ENCODE measurements at places on chromosomes 16 and 17.

- no peak for DNase-seq
These were observed 25.0 kb downstream of the MRC2 start for GRCh38 chr17:62652251-62653001.

- DNase-seq, result no peak
These were observed 23.4 kb downstream of the SMIM36 start for GRCh38 chr17:55487695-55488432.

DNA sequence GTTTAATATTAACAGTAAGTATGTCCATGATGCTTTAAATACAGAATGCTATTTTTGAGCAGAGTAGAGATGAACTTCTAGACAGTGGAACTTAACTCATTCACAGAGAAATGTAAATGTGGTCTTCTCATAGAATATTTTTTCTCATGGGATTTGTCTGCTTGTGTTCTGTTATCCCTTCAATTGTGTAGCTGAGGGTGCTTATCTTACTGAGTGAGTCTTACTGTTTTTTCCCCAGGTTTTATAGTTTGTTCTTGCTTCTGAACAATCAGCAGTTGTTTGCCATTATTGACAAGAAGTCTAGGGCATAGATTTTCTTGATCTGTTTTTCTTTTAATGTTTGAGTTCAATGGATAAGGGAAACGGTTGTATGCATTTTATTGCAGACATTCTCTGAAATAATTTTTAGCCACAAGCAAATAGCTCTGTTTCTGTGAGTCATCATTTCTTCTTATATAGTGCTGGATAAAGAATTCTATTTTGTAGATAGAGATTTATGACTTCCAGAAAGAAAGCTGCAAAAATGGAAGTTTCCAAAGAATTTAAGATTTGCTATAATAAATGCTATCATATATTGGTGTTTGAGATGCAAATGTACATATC, 60.5 kb downstream of the NF1 start:
- no peak for DNase-seq

DNA sequence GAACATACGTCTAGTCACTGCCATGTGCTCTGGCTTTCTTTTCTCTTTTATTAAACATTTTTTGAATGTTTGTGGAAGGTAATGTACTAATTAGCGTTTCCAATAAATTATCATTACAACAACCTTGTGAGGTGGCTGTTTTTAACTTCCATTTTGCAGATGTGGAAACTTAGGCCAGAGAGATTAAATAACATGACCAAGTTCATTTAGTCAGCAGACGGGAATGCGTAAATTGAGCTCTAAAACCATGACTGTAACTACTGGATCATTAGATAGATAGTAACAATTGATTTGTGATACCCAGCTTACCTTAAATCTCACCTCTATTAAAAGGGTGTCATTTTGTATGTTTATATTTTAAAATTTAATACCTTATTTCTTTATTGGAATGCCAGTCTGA, 49.4 kb downstream of the RABEP1 start:
- DNase-seq, result no peak

DNA sequence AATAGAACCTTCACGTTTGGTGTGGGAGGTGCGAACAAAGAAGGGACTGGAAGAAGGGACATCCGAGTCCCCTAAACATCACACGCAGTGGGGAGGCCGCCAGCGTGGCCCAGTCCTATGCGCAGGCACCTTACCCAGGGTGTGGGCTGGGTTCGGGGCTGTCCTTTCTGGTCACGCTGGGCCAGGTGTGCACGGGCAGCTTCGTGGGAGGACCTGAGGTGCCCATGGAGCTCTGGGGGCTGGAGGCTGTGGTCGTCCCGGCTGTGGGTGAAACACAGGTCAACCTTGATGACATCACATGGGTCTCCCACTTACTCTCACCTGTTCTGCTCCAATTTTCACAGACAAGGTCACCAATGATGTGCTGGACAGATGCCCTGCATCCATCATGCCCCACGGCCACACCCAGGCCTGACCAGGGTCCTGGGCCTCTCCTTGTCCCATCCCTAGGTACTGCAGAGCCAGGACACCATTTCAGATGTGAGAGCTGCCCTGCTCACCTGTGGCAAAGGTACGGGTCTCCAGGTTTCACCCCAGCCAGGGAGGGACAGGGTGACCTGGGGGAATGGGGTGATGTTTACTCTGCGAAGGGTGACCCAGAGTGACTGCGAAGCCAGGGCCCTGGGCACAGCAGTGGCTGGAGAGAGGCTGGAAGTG, 3.1 kb downstream of the CD300C start:
- DNase-seq, result no peak

GRCh38 chr16:200388-200787, 20.1 kb downstream of the HBQ1 start:
- no peak for DNase-seq

- DNase-seq, result no peak
These were observed 22.6 kb upstream of the NGFR start for GRCh38 chr17:49472527-49472926.

DNA sequence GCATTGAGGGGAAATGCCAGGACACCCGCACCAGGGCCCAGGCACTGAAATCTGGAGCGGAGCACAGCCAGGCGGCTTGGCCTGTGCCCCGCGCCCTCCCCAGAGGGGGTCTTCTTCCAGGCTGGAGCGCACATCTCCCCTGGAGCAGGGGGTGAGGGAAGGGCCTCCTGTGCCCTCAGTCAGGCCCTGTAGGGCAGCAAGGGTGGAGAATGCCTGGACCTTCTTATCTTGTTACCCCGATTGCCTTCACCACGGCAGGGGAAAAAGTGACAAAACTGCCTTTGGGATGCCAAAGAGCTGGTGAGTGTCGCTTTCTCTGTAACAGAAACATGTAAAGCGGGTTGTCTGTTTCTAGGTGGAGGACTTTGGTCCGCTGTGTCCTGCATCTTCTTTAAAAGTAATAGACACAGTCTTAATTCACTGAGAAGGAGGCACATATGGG, 48.3 kb upstream of the BAHCC1 start:
- DNase-seq, result no peak

GRCh38 chr16:78005881-78006280, 16.5 kb upstream of the CLEC3A start:
- no peak for DNase-seq

GRCh38 chr17:33647956-33648355, 354.9 kb upstream of the ASIC2 start:
- no peak for DNase-seq

- DNase-seq, result no peak
These were observed 146.3 kb upstream of the NOL11 start for GRCh38 chr17:67571478-67571877.

DNA sequence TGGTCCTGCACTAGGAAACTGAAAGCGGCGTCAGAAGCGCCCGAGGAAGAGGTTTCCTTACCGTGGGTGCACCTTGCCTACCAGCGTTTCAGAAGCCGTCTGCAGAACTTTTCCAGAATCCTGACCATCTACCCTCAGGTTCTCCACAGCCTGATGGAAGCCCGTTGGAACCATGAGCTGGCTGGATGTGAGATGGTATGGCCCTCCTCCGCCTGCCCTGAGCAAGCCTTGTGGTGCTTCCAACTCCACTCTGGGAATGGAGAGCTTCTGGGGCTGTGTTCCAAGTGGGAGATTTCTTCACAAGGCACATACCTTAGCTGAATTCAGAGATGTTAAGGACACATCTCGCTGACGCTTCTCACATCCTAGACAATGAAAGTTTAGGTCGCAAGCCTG, 51.8 kb upstream of the ENDOV start:
- no peak for DNase-seq

GRCh38 chr16:53886482-53887378, 182.8 kb downstream of the FTO start:
- DNase-seq, result no peak

GRCh38 chr16:11301645-11302501, 20.7 kb upstream of the PRM1 start:
- no peak for DNase-seq

- DNase-seq, result no peak
These were observed 45.4 kb downstream of the SOX8 start for GRCh38 chr16:1026784-1027500.

DNA sequence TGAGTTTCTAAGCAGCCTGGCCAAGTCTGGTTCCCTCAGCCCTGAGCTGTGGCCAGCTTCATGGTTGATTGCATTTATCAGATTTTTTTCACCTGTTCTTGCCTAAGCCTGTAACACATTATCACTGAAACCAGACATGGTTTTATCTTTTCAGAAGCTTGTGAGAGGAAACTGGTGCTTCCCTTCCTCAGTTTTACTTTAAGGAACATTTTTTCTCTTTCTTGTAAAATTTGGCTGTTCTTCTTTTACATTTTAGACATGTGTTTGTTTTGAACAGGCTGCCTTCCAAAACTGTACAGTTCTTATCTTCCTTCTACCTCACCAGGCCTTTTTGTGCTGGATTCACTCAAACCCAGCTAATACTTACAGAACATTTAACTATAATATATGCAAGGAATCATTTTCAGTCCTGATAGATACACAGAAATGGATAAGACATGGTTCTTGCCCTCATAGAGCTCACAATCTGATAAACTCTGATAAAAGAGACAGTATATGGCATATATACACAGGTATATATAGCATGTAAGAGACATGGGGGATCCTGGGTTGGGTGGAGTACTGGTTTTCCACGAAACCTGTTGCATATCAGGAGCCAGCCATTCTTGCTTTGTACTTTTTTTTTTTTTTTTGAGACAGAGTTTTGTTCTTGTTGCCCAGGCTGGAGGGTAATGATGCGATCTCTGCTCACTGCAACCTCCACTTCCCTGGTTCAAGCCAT, 44.5 kb downstream of the ZNRF1 start:
- DNase-seq, result no peak

DNA sequence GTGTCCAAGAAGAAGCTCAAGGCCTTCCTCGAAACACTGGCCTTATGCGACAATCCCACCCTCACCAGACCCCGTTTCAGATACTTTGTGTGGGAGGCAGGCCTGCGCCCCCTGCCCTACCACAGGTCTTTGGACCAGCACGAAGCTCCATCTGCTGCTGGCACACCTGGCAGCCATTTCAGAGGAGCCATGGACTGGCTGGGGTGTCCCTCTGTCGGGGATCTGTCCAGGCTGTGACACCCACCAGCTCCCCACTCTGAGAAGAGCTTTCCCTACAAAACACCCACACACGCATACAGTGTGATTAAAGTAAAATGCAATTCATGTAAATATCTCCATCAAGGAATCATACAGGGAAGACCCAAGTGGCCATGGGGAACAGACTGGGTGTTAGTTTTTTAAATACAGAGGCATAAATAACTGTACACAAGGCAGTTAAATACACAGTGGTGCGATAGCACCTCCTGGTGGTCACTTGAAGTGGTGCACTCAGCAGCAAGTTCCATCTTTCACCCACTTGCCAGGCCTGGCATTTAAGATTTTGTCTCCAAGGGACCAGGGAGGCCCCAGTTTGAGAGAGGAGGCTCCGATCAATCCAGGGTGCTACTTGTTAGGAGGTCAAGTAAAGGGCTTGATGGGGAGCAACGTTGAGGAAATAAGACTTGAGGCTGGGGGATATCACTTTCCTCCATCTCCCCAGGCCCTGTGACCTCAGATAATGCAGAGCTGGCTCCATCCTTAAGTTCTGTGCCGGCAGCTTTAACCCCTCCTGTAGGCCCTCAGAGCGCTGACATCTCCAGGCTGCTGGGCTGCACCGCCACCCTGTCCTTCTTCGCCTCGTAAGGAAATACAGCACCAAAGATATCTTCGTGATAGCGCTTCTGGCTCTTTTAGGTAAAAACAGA, 43.6 kb downstream of the NOS2 start:
- peak; percentile 33 for DNase-seq

DNA sequence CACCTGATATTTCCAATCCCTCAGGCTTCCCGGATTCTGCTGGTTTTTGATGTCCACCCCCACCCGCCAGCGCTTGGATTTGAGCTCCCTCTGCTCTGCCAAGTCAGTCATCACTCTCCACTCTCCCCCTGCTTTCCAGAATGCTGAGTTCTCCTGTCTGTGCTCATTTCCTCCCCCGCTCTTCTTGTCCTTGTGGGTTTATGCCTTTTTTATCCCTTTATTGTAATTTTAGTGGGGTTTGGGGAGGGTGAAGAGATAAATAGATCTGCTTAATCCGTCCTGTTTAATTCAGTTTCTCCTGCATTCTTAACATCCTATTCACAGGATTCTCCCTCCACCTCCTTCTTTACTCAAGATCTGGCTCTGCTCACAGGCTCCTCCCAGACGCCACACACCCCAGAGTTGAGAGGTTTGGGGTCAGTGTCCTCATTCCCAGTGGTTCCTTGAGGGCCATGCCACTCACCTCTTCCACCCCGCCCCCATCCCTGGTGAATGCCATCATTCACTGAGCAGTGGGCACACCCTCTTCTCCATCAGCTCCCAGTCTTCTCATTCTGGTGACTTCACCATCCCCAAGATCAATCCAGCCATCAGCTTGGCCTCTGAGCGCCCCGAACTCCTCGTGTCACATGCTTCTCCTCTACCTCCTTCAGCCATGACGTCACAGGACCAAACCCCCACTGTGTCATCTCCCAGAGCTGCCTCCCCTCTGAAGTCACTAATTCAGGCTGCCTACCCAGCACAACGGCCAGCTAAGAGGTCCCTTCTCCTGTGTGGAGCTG, 15.1 kb upstream of the GUCY2D start:
- DNase-seq, result no peak

DNA sequence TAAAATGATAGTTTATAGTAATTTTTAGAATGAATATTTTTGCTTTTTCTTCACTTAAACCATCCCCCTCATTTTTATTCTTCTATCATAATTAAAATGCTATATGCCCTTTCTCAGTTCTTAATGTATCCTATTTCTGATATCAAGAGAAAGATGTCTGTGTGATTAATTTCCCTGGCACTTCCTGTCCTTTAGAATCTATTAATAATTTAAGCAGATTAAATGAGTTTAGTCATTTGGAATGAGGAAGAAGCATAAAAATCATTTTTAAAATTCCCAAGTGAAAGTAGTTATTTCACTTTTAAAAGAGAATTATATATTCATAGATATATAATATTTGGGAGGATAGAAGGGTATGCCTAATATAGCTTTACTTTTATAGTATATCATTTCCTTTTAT, 27.8 kb upstream of the CDR2 start:
- no peak for DNase-seq

DNA sequence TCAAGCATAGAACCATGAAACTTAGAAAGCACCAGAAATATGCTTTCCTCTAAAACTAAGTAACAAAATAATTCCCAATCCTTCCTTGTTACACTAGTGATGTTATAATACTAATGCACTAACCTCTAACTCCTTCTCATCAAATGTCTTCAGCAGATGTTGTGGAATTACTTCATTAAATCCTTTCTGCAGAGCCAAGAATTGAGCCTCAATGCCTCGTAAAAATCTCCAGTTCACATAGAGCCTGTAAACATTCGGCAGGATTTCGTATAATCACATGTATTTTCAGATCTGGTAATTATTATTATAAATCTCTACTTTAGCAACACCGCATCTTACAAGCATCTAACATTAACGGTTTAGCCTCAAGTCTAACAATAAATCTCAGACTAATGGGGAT, 44.7 kb downstream of the CEP95 start:
- DNase-seq, result no peak

DNA sequence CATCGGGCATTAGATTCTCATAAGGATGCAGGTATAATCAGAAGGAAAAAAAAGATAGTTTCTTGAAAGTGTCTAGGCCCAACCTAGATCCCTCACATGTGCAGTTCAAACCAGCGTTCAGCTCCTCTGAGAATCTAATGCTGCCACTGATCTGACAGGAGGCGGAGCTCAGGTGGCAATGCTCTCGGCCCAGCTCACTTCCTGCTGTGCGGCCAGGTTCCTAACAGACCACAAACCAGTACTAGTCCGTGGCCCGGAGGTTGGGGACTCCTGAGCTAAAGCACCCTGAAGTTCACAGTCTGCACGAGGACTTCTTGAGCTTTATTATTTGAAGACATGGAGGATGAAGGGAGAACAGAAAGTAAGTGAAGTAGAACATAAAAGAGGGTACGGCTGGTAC, 16.8 kb downstream of the SMCR8 start:
- DNase-seq, result no peak

- DNase-seq, result no peak
These were observed 100.5 kb downstream of the CYB561 start for GRCh38 chr17:63345611-63346010.

Data from iPS DF 6.9 (cell line).